Stimulated activated effector memory CD8-positive, alpha-beta T cell treated with anti-CD3 and anti-CD28 coated beads, Interleukin-12 subunit alpha, Interleukin-12 subunit beta, amount 100 ng/mL, for 72 hours (primary cell): ENCODE measurements at places on chromosomes 16 and 17.
A peak's percentile ranks its signal among the peaks of the same experiment; 100 is the strongest.

DNA sequence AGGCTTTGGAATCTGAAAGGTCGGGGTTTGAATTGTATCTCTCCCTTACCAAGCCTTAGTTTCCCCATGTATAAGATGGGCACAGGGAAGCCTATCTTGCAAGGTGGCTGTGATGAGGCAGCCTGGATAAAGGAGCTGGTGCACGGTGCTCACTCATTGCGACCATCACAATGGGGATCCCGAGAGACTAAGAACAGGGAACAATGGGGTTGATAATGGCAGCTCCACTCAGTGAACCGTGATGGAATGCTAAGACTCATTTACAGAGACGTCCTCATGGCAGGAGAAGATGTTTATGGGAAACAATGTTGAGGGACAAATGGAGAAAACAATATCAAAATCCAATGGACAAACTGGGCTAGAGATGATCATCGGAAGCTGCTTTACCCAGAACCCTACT, 81.8 kb downstream of the SPACA3 start:
- DNase-seq, result no peak

DNA sequence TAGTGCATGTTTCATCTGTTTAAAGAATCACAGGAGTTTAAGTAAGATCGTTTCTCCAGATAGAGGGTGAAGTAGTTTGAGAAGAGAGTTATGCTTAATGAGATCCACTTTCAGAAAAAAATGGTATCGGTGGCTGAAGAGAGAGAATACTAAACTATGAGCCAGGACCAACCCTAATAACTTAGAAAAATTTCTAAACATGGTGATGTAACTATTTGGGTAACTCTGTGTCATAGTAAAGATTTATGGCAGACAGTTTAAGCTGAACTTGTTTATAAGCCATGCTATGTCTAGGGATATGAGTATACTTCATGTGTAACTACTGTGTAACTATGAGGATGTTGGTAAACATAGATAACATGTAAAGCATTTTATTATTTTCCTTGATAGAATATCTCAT, 489.5 kb downstream of the KCNJ2 start:
- no peak for DNase-seq

- no peak for DNase-seq
Observed at GRCh38 chr17:57899391-57899790, 49.5 kb upstream of the MRPS23 start.

DNA sequence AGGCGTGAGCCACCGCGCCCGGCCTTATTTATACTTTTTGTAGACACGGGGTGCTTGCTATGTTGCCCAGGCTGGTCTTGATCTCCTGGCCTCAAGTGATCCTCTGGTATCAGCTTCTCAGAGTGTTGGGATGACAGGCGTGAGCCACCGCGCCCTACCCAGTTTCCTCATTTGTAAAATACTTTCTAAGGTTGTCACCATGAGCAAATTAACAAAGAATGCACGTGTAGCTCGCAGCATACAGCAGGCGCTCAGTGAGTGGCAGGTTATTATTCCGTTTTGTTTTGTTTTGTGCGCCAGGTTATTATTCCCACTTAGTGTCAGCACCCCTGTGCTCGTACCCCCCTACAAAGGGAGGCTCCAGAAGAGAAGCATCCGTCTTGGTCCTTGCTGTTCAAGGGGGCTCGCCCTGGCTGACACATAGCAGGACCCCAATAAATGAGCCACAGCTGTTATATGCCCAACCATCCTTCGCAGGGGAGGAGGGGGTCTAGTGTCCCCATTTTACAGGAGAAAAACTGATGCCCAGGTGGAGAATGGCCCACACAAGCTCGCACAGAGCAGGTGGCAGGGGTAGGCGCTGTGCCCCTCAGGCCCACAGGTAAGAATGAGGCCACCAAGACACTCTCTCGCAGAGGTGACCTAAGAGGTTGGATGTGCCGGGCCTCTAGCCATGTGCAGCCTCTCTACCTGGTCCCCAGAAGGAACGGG, 686 bp upstream of the MIEF2 start:
- no peak for DNase-seq

DNA sequence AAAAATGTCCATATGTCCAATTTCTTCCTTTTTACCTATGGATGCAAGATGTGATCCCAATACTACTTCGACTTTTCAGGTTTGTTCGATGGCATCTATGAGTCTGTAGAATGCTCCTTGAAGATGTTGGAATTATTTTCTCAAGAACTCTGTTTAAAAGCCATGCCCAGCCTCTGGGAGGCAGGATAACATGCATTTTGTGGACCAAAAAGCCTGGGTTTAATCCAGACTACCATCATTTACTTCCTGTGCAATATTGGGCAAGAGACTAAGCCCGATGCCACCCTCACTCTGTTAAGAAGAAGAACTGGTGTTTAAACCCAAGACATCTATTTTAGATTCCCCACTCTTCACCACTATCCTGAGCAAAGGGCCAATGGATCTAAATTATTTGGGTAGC, 42.8 kb upstream of the SALL1 start:
- no peak for DNase-seq

- DNase-seq, result no peak
Observed at GRCh38 chr17:30717291-30718098, 107.0 kb downstream of the CRLF3 start.

DNA sequence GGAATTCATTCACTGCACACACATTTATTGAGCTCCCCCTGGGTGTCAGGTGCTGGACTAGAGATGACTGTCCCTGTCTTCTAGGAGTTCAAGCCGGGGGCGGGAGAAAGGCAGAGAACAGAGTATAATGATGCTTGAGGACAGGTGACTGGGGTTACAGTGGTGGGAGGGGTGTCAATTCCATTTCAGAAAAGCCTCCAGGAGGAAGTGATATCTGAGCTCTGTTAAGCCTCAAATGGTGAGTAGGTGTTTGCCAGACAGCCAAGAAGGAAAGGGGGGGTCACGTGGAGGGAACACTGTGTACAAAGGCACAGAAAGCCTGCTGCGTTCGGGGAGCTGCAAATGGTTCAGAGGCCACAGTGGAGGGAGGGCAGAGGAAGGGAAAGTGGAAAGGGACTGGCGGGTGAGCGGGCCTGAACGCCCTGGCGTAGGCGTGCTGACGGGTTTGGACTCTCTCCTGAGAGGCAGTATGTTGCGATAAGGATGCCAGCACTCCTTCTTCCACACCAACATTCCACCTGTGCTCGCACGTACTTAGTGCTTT, 9.7 kb upstream of the NXPH3 start:
- DNase-seq, result no peak

GRCh38 chr17:48487221-48487620, 43.6 kb downstream of the HOXB1 start:
- DNase-seq, result no peak

- DNase-seq, result no peak
Observed at GRCh38 chr17:68954146-68954896, 871 bp downstream of the ABCA8 start.

- DNase-seq, result no peak
Observed at GRCh38 chr17:60656499-60656898, 21.2 kb upstream of the BCAS3 start.

- DNase-seq, result no peak
Observed at GRCh38 chr16:54216268-54216667, 70.3 kb downstream of the IRX3 start.

- no peak for DNase-seq
Observed at GRCh38 chr17:32912218-32912897, 15.6 kb upstream of the TMEM98 start.

DNA sequence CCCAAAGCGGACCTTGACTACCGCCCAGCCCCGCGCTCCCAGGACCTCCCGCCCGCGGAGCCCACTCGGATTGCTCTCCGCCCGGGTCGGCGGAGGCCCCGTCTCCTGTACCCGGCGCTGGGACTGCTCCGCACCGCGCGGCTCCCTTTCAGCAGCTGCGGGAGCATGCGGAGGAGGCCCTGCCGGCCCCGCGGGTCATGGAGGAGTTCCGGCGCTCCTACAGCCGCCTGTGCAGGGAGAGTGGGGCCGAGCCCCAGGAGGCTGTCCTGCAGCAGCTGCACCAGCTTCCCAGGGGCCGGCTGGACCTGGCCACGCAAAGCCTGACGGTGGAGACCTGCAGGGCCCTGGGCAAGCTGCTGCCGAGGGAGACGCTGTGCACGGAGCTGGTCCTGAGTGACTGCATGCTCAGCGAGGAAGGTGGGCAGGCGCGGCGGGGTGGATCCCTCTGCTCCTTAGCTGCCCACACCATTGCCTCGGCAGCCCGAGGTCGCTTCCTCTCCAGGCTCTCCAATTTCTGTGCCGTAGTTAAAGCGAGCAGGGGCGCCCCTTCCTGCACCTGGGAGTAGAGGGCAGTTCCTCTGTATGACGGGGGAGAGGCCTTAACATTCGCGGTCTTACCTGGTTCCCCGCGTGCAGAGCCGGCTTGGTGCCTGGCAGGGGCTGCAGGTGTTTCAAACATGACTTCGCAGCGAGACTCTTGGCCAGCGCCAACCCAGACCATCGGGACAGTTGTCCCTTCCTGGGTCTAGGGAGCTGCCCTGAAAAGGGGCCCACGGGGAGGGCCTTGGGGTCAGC, 539 bp downstream of the LRRC45 start:
- DNase-seq, result no peak

DNA sequence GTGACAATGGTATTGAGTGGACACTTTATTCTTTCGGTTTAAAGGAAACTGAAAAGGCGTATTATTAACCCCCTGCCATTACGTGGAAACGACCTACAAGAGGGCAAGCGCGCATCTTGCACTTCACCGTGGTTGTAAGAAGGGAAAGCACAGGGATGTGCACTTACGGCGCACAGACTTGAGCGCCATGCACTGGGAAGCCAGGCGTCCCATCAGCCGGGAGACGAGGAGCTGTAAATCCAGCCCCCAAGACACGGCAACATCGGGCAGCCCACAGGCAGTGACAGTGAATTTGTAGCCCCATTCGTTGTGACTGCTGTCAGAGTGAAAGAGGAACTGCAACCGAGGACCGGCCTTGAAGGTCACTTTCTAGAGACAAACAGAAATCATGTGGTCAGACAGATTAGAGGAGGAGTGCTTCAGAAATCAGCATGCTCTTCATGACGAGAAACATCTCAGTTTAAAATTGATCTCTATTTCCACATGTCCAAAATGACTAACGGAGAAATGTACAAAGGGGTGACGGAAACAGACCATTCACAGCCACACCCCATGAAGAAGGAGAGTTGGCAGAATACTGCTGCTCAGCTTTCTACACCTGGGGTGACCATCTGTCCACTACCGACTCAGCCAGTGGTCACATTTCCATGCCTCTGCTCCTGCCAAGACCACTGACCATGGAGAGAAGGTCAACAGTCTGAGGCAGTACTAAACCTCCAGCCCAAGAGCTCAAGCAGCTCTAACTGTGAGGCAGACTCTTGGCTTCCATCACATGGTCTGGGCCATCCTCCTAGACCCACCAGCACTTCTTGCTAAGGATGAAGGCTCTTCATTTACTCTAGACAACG, 68.6 kb downstream of the ZZEF1 start:
- DNase-seq, result no peak

DNA sequence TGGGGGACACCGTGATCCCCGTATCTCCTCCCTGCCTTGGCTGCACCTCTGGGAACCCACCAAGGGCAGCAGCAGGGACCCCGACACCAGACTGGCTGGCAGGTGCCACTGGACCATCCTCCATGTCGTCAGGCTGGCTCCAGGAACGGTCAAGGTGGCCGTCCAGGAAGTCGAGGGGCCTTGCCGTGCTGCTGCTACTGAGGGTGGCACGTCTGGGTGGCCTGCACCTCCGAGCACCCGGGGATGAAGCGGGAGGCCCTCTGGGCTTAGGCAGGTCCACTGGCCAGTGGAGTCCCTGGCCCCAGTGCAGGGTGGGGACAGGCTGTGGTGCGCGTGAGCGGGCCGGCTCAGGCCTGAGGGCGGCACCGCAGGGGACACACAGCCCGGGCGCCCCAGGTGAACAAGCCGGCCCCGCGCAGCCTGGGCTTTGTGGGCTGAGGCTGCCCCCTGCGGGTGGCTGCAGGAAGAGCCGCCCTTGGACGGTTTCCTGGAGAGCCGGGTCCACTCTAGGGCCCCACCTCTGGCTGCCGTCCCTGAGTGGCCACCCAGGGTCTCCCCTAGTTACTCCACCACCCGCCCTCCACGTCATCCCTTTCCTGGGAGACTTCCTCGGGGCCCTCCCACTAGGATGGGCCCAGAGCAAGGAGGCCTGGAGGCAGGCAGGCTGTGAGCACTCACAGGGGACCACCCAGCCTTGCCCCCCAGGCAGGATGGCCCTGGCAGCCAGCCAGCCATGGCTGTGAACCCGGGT, 42.8 kb upstream of the ZC3H18 start:
- peak; percentile 84 for DNase-seq

DNA sequence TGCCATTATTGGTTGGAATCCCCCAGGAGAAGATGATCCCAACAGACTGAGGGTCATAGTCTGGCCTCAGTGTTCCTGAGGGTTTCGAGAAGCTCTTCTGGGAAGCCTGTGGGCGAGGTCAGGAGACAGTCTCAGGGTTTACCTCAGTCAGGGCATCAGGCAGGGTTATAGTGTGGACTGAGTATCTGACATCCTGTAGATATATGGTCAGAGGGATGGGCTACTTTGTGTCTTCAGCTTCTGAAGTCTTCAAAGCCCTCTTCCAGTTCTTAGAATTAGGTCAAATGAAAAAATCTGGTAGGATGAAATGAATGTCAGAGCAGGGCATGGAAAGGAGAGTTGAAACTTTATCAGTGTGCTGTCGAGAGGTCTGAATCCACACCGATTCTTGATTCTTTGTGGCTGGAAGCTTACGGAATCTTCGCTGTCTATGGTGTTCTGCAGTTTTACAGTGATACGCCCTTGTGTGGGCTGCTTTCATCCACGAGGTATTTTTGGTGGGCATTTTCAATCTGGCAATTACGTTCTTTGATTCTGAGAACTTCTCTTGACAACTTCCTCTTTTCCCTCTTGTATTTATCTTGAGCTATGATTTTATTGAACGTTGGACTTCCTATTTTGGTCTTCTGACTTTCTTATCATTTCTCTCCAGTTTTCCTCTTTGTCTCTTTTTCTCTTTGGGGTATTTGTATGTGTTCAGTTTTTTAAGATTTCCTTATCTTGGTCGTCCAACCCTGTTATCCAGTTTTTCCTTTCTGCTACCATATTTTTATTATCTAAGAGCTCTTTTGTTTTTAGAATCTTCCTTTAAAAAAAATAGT, 30.4 kb downstream of the BPTF start:
- no peak for DNase-seq
